ENCODE measurements at places on chromosomes 11 and 22.

DNA sequence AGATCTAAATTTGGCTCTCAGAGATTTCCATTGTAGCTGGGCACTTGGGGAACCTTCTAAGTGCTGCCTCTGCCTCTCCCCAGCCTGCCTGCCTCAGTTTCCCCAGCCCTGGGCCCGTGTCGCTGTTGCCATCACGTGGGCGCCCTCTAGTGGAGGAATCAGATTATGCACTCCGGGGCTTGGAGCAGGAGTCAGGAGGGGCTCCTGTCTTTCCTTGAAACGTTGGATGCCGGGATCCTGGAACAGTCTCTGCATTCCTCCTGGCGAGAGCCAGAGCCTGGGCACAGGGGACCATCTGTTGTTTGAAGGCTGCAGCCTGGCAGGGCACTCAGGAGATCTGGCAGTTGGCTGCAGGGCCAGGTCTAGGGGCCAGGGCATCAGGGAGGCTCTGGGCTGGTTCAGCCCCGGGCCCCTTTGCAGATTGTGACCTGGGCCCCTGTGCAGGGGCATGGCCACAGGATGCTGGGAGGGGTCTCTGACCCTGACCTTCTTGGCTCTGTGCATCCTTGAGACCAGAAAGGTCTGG is 71.6 kb downstream of the LRP5 start:
- DNase-seq, result peak; percentile 22

- no peak for DNase-seq
Observed at GRCh38 chr11:69905611-69906452, 86.6 kb upstream of the FGF3 start.

GRCh38 chr11:9720290-9720630 is 56.4 kb downstream of the SWAP70 start:
- DNase-seq, result no peak

GRCh38 chr22:46075764-46076531 is 74.4 kb upstream of the PPARA start:
- no peak for DNase-seq

DNA sequence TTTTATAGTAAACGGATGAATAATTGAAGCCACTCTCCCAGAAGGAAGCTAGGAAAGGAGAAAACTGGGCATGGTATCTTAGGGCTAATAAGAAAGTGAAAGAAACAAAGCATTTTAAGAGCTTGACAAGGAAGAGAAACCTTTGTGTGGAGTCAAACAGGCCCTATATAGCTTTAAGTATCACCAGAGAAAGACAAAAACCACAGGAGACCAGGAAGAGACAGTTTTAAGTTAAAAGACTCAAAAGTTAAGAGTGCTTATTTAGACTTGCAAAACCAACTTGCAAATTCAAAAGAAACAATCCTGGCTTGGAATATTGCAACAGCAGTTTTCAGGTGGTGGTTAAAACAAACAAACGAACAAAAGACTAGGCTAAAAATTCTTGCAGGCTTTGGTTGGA is 3.4 kb downstream of the PAK1 start:
- no peak for DNase-seq

DNA sequence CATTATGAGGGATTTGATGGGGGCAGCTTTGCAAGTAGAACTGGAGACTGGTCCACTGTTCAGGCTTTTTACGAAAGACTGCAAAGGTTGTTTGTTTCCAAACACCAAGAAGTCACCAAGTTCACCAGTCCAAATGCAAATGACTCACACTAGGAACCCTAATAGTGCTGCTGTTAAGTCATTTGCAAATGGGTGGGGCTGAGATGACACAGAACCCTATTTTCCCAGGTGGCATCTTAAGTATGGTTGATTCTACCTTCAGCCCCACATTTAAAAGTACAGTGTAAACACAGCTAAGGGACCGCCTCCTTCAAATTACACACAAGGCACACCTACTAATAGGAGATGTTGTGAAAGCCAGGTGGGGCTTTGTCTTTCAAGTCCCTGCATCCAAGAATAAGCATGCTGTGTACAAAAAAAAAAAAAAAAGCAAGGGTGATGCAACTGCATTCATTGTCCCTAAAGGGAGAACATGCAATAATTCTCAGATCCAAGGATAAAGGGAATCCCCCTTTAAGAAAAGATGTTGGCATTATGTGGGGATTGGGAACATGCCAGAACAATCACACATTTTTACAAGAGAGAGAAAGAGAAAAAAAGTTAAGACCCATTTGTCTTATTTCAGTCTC is 27.3 kb downstream of the BDNF start:
- peak; percentile 56 for DNase-seq

GRCh38 chr11:95693298-95693697 is 96.3 kb downstream of the FAM76B start:
- no peak for DNase-seq

DNA sequence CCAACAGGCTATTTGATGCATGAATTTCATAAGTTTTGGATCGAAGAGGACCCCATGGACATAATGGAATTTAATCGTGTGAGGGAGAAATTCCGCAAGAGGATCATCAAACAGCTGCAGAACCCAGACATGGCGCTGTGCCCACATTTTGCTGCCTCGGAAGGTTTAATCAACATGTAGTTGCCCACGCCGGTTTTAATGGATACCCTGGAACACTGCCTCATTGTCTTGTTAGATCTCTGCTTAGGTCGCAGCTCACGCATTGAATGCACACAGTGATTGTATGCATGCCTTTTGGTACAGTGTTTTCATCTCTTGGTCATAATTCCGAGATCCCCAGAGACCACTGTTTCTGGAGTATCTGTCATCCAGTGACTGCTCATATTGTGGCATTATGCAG is 46.8 kb downstream of the SLN start:
- DNase-seq, result no peak

GRCh38 chr11:80477178-80477577 is 1036.3 kb upstream of the TENM4 start:
- no peak for DNase-seq

DNA sequence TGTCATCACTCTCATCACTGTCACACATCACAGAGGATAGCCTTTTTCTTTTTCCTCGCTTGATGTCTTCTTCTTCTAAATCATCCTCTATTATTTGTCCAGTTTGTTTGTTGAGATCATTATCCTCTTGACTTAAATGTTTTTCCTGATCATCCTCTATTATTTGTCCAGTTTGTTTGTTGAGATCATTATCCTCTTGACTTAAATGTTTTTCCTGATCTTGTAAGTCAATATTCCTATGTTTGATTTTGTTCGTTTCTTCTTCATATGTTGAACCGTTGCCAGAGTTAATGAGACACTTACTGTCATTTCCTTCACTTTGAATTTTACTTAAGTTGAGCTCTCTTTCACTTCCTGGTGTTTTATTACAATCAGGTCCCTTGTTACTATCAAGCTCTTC is 5.6 kb downstream of the CCDC82 start:
- no peak for DNase-seq

GRCh38 chr11:86743223-86744118 is 56.9 kb upstream of the PRSS23 start:
- DNase-seq, result peak; percentile 99

GRCh38 chr11:134686460-134687061 is 274.5 kb upstream of the B3GAT1 start:
- DNase-seq, result no peak

Measured in HCEC 1CT (cell line).